Amniotic epithelial cell (primary cell): ENCODE measurements at places on chromosomes 11 and 22.
A peak's percentile ranks its signal among the peaks of the same experiment; 100 is the strongest.

GRCh38 chr11:134045799-134046635 lies 22.9 kb upstream of the JAM3 start:
- no peak for DNase-seq

- DNase-seq: peak; percentile 41
Measured at GRCh38 chr11:207863-208180, 314 bp downstream of the RIC8A start.

GRCh38 chr22:17369439-17370025 lies at the start of gene CECR2:
TSS of gene CECR2 (plus strand) at chr22:17369460. CDS start at chr22:17369784, 324 bp downstream.
- no peak for DNase-seq

DNA sequence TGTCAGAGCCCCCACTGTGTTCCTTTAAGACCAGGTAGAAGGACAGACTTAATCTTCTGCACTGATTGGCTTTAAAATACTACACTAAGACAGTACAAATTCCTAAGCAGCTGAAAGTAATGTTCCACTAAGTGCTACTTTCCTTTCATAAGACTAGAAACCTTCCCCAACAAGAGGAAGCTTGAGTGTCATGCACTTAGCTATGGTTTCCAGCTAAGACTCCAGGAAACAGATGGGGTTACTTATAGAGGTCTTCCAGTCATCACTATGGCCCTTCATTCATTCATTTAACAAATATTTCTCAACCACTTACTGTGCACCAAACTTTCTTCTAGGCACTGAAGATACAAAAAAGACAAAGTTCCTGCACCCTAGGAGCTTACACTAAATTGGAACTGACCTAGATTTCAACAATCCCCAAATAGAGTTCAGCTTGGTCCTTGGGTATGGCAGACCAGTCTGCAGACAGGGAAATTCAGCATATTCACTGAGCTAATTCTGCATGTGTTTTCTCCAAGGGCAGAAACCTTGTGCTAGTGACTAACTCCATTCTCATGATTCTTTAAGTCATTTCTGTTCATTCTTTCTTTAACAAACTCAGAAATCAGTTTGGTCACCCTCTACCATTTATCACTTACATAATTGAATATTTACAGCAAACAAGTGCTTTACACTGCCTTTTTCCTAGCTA lies 178.4 kb upstream of the MTNR1B start:
- no peak for DNase-seq

DNA sequence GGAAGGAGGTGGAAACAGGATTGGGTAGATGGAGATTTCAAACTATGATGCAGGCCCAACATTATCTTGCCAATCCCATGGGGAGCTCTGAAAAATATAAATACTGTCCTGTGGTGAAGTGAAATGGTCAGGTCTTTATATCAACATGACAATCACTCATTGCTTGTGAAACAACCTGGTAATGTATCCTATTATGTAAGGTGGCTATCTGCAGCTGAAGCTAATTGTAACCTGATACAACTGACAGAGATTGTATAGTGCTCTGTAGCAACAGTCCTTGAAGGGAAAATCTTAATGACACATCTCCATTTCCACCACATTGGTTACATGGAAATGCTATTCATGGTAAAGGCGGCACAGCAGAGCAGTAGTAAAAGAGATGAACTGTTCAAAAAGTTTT lies 20.7 kb upstream of the CHORDC1 start:
- DNase-seq: no peak

DNA sequence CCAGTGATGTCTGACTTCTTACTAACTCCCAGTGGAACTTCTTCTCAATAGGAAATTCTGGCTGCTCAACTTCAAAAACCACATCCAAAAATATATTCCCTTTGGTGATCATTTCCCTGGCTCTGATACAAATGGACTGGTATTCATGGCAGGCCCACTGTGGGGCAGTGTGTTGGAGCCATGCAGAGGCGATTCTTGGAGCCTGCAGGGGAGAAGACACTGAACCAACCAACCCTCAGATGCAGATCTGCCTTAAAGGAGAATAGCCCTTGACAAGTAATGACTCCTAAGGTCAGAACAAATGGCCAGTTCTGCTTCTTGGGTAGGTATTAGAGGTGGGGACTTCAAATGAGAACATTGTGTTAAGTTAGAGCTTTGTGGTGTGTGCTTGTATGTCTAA lies 12.2 kb downstream of the OR4D9 start:
- DNase-seq: no peak

DNA sequence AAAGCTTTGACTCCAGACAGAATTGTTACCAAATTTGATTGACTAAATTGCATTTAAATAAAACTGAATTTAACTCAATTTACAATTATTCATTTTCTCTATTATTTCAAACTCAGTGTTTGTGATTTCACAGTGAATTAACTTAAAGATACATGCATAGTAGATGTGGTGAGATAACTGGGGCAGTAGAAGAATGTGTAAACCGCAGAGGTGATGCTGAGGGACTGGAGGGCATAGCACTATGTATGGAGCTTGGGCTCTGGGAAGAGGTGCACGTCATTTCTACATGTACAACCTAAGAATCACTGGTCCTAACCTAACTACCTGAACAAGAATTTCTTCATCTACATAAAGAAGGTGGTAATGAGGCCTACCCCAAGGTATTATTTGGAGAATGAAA lies 13.7 kb downstream of the OR5B17 start:
- no peak for DNase-seq

- DNase-seq: no peak
Measured at GRCh38 chr11:2980168-2980840, 11.8 kb downstream of the NAP1L4 start.

DNA sequence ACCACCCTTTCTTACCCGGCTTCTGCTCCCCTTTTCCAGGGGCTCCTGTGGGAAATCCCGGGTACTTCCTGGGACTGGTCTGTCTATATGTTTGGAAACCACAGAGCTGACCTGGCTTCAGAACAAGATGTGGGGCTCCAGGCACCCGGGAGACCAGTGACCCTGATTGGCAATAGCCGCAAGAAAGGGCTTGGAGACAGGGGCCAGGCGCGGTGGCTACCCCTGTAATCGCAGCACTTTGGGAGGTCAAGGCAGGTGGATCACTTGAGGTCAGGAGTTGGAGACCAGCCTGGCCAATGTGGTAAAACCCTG lies 3.2 kb upstream of the NEAT1 start:
- no peak for DNase-seq

DNA sequence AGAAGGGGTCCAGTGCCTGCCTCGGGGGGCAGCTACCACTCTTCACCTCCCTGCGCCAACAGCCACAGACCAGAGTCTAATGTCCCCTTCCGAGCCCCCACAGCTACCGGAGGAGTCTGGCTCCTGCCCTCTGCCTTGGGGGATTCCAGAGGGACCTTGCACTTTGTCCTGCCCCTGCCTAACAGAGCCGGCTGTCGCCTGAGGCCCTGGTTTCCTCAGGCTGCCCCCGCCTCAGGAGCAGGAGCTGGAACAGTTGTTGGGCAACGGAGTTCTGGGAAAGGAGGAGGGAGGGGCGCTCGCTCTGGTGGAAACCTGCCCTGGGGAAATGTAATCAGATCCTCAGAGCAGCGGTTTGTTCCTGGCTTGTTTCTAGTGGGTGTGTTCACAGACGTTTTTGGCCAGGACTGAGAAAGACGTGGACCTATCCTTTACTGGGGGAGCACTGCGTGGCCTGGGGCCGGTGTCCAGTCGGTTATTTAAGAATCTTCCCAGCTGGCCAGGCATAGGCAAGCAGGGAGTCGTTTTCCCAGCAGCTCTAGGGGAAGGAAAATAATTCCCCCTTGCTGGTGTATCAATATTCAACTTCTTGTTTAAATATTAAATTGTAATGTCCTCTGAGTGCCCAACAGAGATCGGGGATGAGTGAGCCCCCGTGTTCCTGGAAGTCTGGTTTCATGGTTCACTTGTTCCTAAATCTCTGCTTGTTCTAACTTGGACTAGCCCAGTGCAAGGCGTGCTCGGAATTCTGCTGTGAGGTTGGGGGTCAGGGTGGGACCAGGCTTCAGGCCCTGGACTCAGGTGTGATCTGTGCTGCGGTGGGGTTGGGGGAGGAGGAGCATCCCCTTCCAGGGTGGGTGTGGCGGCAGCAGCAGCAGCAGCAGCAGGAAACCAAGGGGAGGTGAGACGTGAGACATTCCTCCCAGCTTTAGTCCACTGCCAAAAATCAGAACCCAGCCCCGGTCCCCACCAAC lies 32.1 kb downstream of the A4GALT start:
- peak; percentile 88 for DNase-seq

GRCh38 chr22:23122216-23122957 lies 19.4 kb downstream of the RSPH14 start:
- no peak for DNase-seq

- DNase-seq: no peak
Measured at GRCh38 chr22:42805016-42805997, 51.8 kb downstream of the ARFGAP3 start.

- no peak for DNase-seq
Measured at GRCh38 chr11:46721286-46721685, 2.3 kb downstream of the F2 start.

DNA sequence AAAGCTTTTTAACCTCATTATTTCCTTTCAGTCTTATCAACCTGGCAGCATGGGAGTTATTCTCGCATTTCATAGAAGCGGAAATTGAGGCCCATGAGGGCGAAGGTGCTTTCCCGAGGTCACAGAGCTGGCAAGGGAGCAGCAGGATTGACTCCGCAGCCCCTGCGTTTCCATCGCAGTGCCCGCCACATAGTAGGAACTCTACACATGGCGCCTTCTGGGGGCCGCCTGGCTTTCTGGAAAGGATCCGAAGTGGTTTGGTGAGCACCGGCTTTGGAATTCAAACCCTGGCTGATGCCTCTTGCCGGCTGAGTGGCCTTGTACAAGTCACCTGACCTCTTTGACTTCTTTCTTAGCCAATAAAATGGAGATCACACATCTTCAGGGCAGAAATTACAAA lies 93.4 kb downstream of the CEP164 start:
- peak; percentile 2 for DNase-seq

DNA sequence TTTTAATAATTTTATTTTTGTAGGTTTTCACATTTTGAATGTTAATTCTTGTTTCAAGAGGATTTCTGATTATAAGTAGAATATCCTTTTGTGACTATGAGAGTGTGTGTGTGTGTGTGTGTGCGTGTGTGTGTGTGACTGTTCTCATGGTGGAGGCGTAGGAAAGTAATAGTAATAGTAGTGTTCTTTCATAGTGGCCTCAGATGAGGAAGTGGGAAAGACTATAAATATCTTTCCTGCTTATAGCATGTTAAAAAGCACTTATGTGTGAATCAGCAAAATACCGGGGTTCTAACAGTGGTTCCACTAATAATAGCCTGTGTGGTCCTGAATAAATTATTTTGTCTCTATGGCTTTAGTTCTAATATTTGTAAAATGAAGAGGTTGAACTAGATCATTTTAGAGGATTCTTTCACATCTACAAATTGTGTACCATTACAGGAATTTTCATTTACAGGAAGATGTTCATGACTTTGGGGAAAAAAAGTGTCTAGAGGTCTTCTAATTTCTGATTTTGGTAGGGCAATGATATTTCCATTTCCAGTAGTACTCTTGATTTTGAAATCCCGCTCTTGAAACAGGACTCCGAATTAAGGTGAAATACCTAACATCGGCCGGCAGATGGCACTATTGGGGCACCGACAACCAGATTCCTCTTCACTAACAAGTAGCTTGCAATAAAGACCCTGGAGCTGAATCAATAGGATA lies 29.9 kb upstream of the OR10G7 start:
- DNase-seq: peak; percentile 67

GRCh38 chr11:22875869-22876473 lies 15.7 kb upstream of the CCDC179 start:
- DNase-seq: peak; percentile 75

GRCh38 chr11:16982809-16983208 lies 31.4 kb downstream of the PLEKHA7 start:
- peak; percentile 23 for DNase-seq

DNA sequence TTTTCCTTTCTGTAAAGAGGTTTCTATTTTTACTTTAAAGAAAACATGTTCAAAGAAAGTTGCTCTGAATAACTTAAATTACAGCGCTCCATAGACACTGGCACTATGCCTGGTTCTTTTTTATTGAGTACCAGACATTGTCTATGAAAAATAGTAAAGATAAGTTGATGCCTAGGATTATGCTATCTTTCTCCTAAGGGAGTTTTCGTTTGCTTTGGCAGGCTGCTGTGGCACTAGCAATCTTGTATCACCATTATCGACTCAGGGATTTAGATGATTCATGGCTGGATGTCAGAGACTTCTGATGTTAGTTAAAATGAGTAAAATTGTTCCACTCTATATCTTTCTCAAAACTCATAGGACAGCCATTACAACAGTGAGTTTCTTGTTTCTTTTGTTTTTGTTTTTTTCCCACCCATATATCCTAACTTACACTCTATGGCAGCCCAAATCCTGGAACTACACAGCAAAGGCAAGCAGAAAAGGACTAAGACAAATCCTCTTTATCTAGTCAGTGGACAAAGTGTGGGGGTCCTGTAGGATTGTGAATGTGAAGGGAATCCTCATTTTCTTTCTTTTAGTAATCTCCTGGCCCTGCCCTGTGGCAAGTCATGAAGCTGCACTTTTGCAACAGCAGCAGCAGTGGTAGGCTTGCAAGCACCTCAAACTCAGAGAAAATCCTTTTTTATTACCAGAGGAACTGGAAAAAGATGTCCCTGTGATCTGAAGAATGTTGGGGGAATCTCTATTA lies 20.7 kb downstream of the SLN start:
- DNase-seq: peak; percentile 40

DNA sequence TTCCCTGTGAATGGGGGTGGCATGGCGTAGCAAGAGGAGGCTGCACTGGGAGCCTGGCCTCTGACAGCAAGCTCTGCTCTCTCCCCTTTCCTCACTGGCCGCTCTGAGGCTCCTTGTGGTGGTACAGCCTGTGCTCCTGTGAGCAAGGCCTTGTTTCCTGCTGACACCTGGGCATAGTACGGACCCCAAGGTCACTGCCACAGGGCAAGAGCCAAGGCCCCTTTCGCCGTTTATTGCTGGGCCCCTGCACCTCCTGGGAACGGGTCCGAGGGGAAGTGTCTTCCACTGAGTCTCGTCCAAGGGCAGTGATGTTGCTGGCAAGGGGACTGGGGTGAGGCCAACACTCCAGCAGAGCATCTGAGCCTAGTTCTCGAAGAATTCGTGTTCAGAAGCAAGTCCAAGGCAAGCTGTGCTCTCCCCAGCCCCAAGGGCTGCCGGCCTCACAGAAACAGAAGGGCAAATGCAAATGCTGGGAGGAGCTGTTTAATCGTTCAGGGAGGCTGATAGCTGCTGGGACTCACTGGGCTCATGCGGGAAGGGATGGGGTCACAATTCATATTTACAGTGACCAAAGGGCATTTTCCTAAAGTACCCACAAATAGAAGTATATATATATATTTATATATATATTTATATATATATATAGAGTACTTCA lies 15.9 kb upstream of the TTLL12 start:
- DNase-seq: no peak

DNA sequence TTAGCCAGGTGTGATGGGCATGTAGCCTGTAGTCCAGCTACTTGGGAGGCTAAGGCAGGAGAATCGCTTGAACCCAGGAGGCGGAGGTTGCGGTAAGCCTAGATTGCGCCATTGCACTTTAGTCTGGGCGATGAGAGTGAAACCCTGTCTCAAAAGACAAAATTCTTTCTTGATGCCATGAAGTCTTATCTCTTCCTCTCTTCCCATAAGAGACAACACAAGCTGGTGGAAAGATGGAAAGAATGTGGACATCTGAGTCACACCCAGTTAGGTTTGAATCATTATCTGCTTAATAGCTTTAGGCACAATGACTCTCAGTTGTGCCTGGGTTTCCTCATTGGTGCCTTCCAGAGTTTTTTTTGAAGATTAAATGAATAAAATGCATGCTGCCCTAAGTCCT lies 35.3 kb downstream of the KREMEN1 start:
- peak; percentile 96 for DNase-seq
